ENCODE measurements at places on chromosomes 1 and 21. TPM values are rescaled to one million over a fixed set of nuclear protein-coding genes. Genes with fewer than 3 reads are reported as not detected.
A peak's percentile ranks its signal among the peaks of the same experiment; 100 is the strongest.

Gene ETV3L
- not detected for polyA plus RNA-seq

Gene LCE1D
- polyA plus RNA-seq: not detected

Gene TNFRSF8
- polyA plus RNA-seq: 0.17 TPM

Gene WDR64
- polyA plus RNA-seq: 0.32 TPM

Gene NT5C1A
- polyA plus RNA-seq: not detected

Gene TRIM17
- 3.8 TPM for polyA plus RNA-seq

Gene TGFB2
- 133 TPM for polyA plus RNA-seq

Gene BRINP3
- 12.1 TPM for polyA plus RNA-seq

Gene OLFML3
- polyA plus RNA-seq: 291 TPM

Gene PLA2G2C
- 0.11 TPM for polyA plus RNA-seq

Gene PRAMEF5
- not detected for polyA plus RNA-seq

Gene KCNT2
- polyA plus RNA-seq: 6.8 TPM

Gene RAB25
- 61.7 TPM for polyA plus RNA-seq

Gene IQGAP3
- 17.4 TPM for polyA plus RNA-seq

- DNase-seq: no peak
Measured at GRCh38 chr1:36778740-36779139, 255.6 kb downstream of the GRIK3 start.

DNA sequence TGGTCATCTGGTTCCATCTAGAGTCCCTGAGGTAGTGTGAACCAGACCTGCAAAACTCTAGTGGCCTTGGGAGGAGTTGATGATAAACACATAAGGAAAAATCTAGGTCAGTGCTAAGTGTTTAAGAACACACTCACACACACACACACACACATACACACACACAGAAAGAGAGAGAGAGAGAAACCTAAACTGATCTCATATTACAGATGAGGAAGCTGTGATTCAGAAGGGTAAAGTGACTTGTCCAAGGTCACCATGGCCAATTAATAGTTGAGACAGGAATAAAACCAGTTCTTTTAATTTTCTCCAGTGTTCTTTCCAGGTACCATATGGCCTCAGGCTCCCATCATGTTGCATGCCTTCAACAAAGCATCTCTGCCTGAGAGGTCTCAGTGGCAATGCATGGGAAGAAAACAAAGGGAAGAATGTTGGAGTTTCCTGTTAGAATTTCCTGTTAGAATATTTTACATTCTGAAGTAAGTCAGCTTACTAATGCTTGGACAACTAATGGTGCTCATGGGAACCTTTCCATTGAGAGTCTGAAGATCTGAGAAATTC is 77.3 kb upstream of the TSPAN2 start:
- no peak for DNase-seq

DNA sequence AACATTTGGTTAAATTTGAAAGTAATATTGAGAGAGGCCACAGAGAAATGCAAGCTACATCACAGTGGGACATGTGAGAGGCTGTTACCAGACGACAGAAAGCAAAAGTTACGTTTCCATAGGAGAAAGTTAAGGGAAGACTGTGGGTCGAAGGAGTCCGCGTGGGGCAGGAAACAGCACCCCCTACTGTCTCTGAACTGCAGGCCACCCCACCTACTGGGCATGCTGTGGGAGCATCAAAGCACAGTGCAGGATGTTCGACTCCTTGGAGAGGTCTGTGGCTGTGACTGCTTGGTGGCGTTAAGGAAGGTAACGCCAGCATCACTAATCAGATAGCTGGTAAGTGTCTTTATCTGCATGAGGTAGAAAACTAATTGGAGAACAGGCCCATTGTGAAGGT is 123.9 kb downstream of the PTBP2 start:
- DNase-seq: no peak

GRCh38 chr1:19458815-19459417 is 26.4 kb downstream of the CAPZB start:
- no peak for DNase-seq

GRCh38 chr1:206469411-206469932 is 804 bp upstream of the IKBKE start:
- DNase-seq: no peak

DNA sequence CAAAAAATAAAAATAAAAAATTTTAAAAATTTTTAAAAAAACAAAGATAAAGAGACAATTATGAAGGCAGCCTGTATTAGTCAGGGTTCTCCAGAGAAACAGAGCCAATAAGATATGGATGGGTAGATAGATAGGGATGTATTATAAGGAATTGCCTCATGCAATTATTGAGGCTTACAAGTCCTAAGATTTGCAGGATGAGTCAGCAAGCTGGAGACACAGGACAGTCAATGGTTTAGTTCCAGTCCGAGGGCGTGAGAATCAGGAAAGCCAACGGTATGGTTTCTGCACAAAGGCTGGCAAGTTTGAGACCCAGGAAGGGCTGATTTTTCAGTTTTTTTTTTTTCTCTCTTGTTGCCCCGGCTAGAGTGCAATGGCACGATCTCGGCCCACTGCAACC is 24.1 kb upstream of the EIF4G3 start:
- DNase-seq: no peak

GRCh38 chr1:54764922-54765561 is 719 bp upstream of the PARS2 start:
- no peak for DNase-seq

DNA sequence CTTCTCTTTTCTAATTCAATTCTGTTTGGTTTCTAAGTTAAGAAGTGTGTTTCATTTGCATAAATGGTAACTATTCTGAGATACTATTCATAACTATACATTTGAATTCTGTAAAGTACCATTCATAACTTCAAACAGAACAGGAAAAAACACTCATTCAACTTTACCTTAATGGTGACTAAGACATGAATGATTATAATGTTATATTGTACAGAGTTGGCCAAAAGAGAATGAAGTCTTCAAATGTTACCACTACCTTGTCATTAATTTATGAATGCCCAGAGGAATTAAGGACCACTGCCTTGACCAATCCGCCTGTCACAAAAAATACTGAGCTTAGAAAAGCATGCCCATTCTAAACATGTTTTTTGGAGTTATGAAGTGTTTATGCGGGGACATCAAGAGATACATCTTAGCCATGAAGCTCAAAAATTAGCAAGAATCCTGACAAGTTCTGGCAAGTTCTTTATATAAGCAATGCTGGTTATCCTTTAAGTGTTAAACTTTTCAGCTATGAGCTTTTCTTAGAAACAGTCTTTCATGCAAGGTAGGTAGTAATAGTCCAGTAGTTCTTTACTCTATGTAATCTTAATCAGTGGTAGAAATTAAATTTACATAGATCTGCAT is 7.9 kb downstream of the WASF2 start:
- DNase-seq: no peak

- no peak for DNase-seq
Measured at GRCh38 chr1:12076425-12077005, 13.4 kb downstream of the TNFRSF8 start.

- no peak for DNase-seq
Measured at GRCh38 chr1:180171691-180172090, 17.0 kb downstream of the QSOX1 start.

DNA sequence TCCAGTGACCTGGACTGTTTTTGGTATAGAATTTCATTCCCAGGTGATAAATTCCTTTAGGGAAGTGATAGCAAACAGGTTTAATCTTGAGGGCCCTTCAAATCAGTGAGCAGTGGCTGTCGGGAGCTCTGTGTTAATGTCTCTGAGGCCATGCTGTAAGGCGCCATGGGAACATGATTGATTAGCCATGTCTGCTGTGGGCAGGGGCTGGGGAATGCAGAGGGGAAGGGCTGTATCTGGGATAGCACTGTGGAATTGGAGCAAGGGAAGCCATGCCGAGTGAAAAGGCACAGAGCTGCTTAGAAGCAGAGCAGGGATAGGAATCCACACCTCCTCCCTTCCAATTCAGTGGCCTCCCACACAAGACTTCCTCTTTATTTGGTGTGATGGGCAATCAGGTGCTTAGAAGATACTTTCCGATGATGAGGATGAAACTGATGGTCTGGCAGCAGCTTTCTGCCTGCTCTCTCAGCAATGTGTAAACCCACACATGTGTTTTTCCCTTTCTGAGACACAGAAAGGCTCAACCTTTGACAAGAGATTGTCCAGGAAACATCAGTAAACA is 83.8 kb upstream of the SSX2IP start:
- no peak for DNase-seq

DNA sequence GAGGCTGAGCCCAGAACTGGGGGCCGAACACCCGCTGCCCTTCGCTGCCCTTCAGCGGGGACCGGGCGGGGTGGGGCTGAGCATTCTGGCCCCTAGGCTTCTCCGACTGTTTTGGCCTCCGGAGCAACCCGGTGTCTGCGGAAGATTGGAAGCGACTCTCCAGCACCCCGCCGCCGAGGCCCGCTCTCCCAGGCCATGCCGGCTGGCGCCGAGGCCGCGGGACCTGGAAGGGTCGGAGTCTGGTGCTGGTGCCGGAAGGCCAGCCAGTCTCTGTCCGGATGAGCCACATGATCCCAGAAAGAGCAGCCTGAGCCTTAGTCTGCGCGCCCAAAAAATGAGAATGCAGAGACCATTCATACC is 272.0 kb downstream of the FOXD2 start:
- DNase-seq: no peak

GRCh38 chr1:233514946-233515391 is 98.9 kb upstream of the KCNK1 start:
- DNase-seq: peak; percentile 76

- DNase-seq: no peak
Measured at GRCh38 chr1:203558064-203558760, 64.3 kb downstream of the OPTC start.

DNA sequence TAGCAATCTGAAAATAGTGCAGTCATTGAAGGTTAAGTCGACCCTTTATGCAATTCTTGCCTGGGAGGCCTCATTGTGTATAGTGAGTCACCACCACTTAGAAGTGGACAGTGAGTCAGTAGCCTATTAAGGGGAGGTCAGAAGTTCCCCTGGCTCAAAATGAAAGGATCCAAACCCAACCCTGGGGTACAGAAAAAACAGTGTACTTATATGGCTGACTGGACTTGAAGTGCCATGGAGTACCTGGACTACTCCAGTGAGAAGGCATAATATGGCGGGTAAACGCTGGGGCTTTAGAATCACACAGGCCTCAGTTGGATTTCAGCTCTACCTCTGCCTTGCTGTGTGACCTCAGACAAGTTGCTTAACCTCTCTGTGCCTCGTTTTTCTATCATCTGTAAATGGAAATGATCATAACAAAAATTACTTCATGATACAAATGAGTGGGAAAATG is 2.2 kb upstream of the BCL9 start:
- no peak for DNase-seq

- DNase-seq: peak; percentile 57
Measured at GRCh38 chr1:220527908-220528678, at the start of gene MARK1. TSS of gene MARK1 (plus strand) at chr1:220528136. CDS start at chr1:220528823, 687 bp downstream.

DNA sequence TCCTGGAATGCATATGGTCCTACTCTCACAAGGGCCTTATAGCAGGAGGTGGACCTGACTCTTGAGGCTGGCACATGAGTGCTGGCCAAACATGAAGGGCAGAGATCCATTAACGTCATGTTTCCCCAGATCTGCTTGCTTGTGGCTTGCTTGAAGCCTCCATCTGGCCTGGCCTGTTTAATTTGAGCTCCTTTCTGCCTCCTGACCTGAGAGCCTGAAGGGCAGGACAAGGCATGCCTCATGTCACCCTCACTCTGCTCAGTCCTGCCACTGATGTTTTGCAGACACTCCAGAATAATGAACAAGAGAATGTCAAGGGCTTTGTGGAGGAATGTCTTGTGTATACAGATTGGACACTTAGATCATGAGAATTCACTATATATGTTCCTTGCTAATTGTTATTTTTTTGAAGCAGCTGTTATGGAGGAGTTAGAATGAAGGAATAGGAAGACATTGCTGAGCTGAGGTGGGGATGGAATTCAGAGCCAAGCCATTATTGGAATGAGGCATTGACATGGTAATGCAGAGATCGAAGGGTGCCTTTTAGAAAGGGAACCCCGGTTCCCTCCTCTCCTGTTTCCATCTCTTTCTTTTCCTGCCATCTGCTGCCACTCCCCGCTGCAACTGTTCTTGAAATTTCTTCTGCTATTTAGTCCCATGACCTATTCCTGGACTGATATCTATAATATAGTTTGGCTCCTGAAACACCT is 457.0 kb upstream of the PROX1 start:
- peak; percentile 20 for DNase-seq

GRCh38 chr1:5551274-5551975 is 440.8 kb downstream of the NPHP4 start:
- no peak for DNase-seq

GRCh38 chr1:35727434-35728040 is 8.9 kb upstream of the C1orf216 start:
- no peak for DNase-seq

GRCh38 chr1:216632980-216633379 is 90.2 kb downstream of the ESRRG start:
- no peak for DNase-seq

DNA sequence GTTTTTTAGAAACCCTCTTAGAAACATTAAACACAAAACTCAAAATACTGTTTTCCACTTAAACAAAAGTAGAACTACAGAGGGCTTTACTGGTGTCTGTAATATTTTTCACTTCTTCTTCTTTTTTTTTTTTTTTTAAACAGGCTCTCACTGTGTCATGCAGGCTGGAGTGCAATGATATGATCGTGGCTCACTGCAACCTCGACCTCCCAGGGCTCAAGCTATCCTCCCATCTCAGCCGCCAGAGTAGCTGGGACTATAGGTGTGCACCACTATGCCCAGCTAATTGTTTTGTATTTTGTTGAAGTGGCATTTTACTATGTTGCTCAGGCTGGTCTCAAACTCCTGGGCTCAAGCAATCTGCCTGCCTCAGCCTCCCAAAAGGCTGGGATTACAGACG is 194.8 kb downstream of the DAB1 start:
- DNase-seq: no peak

- DNase-seq: no peak
Measured at GRCh38 chr1:47435506-47436303, 2.1 kb upstream of the FOXD2 start.

DNA sequence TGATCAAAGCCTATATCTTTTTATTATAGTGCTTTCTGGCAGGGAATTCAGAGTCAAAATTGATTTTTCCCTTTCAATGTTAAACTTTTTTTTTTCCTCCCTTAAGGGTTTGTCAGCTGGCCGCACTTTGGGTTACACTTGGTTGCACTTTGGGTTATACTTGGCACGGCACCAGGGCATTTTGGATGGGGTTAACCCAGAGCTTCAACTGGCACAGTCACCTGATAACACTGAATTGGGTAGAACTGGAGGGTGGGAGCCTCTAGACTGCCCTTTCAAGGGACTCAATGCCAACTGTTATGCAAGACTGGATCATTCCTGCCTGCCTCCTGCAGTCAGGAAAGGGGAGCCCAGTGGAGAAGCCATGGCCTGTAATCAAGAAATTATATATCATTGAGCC is 211.5 kb downstream of the KCNJ6 start:
- DNase-seq: no peak

DNA sequence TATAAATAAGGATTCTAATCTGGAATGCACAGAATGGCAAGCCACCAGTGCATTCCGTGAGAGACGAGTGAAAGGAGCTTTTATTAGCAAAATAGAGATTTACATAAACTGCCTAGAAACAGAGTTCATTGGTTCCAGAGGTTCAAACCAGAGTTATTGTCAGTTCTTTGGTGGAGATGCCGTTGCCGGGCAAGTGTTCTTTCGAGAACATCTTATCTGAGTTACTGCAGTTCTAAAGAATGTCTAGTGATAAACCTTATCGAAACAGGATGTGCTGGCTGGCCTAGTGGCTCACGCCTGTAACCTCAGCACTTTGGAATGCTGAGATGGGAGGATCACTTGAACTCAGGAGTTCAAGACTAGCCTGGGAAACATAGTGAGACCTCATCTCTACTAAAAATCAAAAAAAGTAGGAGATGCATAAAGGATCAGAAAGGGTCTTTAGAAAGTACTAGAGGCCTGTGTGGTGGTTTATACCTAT is 19.9 kb upstream of the EVI5 start:
- DNase-seq: peak; percentile 76

GRCh38 chr1:97007840-97008604 is 286.4 kb downstream of the PTBP2 start:
- no peak for DNase-seq

Measured in left lung (tissue), 14 donors.